ENCODE measurements at places on chromosomes 1 and 21. TPM values are rescaled to one million over a fixed set of nuclear protein-coding genes. Genes with fewer than 3 reads are reported as not detected.

GRCh38 chr1:201631037-201631436 is 92.1 kb downstream of the NAV1 start:
- DNase-seq = no peak

- DNase-seq = no peak
These were observed 6.8 kb downstream of the LAMC1 start for GRCh38 chr1:183030053-183030452.

GRCh38 chr1:65825741-65826140 is 33.0 kb downstream of the PDE4B start:
- DNase-seq = no peak

DNA sequence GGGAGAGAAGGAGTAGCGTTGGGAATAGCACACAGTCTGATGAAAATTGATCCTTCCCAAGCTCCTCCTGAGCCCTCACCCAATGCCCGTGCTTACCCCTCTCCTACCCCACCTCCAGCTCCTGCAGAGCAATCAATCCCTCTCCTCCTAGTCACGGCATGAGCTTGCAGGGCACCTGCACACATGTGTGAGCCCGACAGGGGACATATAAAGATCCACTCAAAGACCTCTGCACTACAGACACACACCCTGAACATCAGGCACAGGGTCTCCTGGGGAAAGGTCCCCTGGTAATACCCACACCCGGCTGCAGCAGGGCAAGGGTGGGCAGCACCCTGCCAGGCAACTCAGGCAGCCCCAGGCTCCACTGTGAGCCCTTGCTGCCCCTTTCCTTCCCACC is 426 bp downstream of the VSIG8 start:
- DNase-seq = no peak

GRCh38 chr1:22645931-22646330 is 2.5 kb downstream of the C1QC start:
- DNase-seq = no peak

The FLG2 gene
- not detected for total RNA-seq

DNA sequence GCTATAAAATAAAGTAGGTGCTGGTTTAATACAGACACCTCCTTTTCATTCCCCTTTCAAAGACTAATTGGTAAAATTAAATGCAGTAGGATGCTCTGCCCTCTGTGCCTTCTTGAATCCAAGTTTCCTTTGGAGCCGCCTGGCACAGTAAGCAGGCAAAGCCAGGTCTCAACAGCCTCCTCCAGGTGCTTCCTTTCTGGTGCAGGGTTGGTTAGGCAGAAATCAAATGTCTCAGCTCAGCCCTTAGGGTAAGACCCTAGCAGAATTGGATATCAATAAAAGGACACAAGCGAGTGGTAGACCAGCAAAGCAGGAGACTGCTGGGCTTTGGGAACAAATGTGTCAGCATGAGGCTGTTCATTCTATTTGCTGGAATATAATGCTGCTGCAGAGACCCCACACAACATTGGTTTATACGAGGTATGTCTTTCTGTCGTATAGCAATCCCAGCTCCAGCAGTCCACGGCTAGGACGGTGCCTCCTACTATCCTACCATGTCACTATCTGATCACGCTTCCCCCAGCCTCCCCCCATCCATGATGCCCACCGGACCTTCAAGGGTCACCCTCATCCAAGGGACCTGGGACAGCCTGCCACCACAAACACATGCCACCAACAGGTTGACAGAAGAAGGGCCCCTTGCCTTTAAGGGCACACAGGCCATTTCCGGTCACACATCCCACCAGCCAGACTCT is 58.4 kb downstream of the CAPN2 start:
- DNase-seq = no peak
